Spleen (tissue), 13 donors: ENCODE measurements at places on chromosomes 3 and 15. TPM values are rescaled to one million over a fixed set of nuclear protein-coding genes. Genes with fewer than 3 reads are reported as not detected.
A peak's percentile ranks its signal among the peaks of the same experiment; 100 is the strongest.

MED12L gene
- polyA plus RNA-seq: 0.02 TPM

DPPA2 gene
- not detected for polyA plus RNA-seq

CACNA2D3 gene
- polyA plus RNA-seq: 1.1 TPM

MAPK6 gene
- polyA plus RNA-seq: 7.7 TPM

PIGBOS1 gene
- 24.3 TPM for polyA plus RNA-seq

SNTN gene
- not detected for polyA plus RNA-seq

FBXL2 gene
- polyA plus RNA-seq: 0.20 TPM

TLR9 gene
- polyA plus RNA-seq: not detected

DNA sequence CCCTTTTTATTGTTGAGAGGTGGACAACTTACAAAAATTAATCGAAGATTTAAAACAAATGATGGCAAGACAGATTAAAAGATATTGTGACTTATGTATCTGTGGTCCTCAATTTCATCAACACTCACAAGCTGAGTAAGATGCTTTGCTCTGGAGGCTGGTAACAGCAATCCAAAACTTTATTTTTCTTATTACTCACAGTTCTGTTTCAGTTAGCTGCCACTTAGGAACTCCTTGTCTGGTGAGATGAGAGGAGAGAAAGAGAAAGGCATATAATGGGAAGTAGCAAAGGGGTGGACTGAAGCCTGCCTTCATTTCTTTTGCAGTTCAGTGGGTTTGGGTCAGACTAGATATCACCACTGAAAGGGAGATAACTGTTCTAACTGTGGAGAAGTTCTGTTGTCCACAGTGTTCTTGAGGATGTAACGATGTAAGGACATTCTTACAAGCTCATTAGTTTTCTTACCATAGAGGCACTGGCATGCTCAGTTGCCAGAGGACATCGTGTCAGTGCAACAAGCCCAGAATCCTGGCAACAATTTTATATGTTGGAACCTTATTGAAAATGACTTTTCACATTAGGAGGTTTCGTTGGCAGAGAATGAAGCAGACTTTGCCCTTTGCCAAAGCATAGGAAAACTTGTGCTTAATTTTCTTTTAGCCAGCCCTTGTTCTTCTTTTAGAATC lies 93.6 kb downstream of the PLCL2 start:
- DNase-seq: no peak

GRCh38 chr15:72302955-72303354 lies 17.0 kb downstream of the CELF6 start:
- no peak for DNase-seq

DNA sequence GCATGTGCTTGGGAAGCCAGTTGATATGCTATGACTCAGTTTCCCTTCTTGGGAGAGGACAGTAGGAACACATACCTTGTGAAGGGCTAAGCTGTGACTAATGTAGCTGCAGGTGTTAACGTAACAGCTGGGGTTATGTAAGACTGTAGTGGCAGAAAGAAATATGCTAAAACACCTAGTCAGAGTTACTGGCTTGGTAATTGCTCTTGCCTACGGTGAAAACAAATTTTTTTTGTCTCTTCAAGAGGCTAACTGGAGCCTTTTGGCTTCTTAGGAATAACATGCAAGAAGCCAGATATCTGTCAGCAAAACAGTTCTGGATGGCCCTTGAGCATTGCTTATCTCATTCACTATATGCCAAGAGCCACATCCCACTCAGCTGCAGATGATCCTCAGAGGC lies 1.4 kb downstream of the MAPKBP1 start:
- DNase-seq: no peak

- DNase-seq: no peak
Measured at GRCh38 chr3:123723522-123724168, 138.8 kb upstream of the HACD2 start.

DNA sequence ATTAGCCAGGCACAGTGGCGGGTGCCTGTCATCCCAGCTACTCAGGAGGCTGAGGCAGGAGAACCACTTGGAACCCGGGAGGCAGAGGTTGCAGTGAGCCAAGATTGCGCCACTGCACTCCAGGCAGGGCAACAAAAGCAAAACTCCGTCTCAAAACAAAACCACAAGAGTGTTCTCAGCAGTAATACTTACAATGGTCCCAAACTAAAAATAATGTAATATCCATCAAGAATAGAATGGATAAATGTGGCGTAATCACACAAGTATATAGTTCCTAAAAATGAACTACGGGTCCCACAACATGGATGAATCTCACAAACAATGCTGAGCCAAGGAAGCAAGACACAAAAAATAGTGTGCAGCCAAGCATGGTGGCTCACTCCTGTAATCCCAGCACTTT lies 39.2 kb downstream of the STAG1 start:
- DNase-seq: no peak

GRCh38 chr3:194811118-194811517 lies 125.4 kb downstream of the FAM43A start:
- no peak for DNase-seq

DNA sequence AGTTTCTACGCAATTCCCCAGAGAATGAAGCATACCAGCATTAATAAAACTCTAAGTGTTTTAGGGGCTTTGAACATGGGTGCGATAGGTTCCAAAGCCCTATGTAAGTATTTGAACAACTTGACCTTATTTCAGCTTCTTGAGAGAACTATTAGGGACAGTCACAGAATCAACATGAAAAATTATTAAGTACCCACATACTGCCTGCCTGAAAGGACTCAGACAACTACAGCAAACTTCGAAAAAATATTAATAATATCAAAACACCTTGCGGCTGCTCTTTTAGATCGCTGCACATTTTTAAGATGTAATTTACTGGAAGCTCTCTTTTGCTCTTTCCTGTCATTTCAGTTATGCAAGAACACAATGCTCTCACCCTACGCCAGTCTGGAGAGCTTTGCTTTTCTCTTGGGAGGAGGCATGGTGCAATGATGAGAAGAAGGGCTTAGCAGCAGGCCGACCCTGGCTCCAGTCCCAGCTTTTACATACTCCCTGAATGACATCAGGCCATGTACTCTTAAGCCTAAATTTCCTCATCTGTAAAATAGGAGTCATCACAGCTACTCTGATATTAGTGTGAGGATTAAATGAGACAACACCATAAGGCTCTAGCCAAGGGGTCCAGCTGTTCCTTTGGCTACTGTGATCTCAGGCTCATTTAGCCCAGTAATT lies 640.7 kb downstream of the FHIT start:
- no peak for DNase-seq

GRCh38 chr15:94225616-94226015 lies 5.7 kb upstream of the MCTP2 start:
- DNase-seq: no peak

- DNase-seq: no peak
Measured at GRCh38 chr15:79721256-79721655, 175.6 kb downstream of the MTHFS start.

- no peak for DNase-seq
Measured at GRCh38 chr3:111917300-111917699, 58.2 kb downstream of the PHLDB2 start.

DNA sequence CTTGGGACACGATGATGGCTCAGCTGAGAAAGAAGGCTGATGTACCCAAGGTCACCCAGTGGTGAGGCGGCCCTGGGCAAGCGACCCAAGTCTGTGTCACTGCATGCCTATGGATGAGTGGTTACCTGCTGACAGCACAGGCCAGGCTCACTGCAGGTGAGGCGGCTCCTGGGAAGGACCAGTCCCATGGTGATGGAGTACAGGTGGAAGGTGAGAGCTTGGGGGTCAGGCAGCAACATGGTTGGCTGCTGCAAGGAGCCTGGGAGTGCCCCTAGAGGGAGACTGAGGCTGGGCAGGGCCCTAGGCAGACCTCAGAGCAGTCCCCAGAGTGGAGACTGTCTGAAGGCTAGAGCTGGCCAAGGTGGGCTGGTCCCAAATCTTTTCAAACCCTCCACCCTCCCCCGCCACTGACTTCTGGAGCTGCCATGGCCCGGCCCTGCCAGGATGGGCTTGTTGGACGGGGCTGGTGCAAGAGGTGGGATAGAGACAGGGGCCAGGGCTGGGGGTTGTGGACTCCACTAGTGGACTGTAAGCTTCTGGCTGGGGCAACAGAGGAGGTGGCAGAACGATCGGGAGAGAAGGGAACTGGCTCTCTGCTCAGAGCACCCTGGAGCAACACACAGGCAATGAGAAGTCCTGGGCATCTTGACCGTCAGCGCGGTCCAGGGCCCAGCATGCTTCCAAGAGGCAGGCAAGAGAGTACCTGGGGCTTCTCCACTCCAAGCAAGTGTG lies 72.5 kb upstream of the SLC6A11 start:
- DNase-seq: no peak

- no peak for DNase-seq
Measured at GRCh38 chr3:30140356-30141075, 465.9 kb upstream of the TGFBR2 start.

GRCh38 chr15:90711842-90712241 lies 5.3 kb upstream of the BLM start:
- no peak for DNase-seq

DNA sequence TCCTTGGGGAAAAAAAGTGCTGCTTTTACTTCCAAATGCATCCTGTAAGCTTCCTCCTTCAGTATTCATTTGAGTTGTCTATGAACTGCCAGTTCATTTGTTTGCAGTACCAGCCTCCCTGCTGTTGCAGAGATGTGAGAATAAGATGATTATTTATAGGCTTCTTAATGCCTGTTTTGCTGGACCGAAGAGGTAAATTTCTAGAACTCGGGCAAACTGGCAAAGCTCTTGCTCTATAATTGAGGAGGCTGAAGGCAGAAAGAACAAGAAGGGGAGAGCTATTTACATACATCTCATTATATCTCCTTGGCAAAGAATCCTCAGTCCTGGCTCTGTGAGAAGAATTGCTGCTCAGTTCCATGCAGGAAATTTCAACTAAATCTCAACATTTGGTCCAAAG lies 790.4 kb downstream of the GRM7 start:
- no peak for DNase-seq

GRCh38 chr15:65204931-65205660 lies 6.2 kb downstream of the CILP start:
- no peak for DNase-seq

DNA sequence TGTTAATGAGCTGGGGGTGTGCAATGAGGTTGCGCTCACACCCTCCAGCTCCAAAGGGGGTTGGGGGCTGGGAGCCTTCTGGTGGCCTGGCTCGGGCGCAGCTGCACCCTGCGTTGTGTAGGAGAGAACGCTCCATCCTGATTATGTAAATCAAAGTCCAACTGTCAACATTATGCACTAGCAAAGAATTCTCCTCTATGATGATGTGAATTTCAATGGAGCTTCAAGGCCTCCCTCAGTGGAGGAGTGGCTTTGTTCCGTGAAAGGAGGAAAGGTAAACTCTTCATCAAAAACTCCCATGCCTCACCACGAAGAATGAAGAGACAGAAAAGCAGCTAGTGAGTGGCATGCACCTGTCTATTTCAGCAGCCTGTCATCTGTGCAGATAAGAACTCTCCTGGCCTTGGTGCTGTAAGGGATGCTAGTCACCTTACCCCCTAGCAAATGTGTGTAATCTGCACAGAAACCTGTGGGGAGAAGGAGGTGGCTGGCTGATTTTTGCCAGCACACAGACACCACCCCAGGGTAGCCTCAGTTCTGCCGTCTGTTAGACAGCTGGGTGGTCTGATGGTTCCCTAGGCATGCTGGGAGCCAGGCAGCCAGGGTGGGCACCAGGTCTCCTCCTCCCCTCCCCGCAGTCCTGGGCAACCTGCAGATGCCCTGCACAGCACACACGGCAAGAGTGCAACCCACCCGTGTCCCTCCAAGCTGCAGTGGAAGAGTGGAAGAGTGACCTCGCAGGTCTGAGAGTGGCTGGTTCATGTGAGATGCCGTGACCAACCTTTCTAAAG lies 47.0 kb upstream of the TRPM1 start:
- DNase-seq: peak; percentile 49

DNA sequence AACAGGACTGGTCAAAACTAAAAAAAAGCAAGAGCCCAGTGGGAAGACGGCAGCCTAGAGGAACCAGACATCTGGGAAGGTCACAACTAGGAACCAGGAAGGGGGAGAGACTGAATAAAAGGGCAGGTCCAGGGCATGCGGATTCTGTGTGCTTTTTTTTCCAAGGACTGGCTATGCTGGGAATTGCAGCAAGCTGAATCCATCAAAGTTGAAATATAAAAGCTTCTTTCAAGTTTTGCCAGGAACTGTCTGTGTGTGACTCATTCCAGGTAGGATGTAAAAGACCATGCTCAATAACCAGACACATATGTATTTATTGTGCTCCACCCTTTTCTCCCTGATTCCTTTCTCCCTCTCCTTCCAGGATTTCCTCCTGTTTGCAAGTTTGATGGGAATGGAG lies 47.9 kb upstream of the CCDC80 start:
- DNase-seq: no peak

GRCh38 chr3:16801223-16801622 lies 83.5 kb upstream of the PLCL2 start:
- DNase-seq: no peak
